ENCODE measurements at places on chromosomes 6 and 20. TPM values are rescaled to one million over a fixed set of nuclear protein-coding genes. Genes with fewer than 3 reads are reported as not detected.

DNA sequence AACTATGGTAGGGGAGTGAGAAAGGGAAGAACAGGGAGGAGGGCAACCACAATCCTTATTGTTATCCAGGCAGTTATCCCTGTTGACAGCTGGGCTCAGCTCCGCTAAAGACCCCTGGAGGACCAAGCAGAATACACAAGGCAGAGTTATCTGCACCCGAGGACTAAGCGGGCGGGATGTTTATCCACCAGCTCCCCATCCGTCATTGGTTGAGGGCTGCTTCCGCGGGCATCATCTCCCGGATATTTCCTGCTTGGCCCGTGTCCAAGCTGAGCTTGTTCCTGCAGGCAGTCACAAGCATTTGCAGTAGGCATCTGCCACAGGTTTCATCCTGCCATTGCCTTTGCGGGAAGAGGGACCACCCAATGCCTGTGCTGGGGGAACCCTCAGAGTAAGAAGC, 102.1 kb downstream of the DLGAP4 start:
- no peaks in the 10 kb centered on the region for H3K4me1 ChIP-seq
- H3K36me3 ChIP-seq = no peaks in the 10 kb centered on the region
- DNase-seq = no peak
- H3K27ac ChIP-seq = no peak overlapping the region
- no peaks in the 10 kb centered on the region for H3K27me3 ChIP-seq

DNA sequence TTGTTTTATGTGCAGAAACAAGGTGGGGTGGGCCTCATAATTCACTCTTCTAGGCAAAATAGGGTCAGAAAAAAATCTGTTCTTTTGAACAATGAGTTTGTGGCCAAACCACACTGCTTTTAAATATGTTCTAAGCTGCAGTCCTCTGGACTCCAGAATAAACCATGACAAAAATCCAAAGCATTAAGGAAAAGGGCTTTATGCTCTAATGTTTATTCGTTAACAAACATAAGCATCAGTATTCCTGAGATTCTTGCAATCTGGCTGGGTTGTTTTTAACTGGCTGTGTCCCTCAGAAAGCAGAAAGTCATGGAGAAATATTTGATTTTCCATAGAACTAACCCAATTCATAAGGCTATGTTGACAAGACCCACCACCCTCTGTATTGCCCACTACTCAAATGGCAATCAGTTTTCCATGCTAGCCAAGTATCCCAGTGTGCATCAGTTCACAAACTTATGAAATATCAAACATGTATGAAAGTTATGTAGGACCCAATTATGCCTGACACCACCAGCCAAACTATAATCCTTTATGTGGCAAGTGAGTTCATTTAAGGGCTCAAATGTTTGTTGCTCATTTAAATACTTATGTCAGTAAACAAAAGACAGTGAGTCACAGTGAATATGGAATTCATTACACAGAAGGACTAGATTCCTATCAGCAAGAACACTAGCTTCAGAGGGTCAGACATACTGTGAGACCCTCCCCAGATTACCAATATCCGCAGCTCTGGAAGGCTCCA, 45.1 kb downstream of the PKHD1 start:
- H3K4me1 ChIP-seq = peaks cover 9% of the 10 kb centered on the region
- H3K27me3 ChIP-seq = no peaks in the 10 kb centered on the region
- H3K27ac ChIP-seq = no peak overlapping the region
- H3K36me3 ChIP-seq = no peaks in the 10 kb centered on the region

DNA sequence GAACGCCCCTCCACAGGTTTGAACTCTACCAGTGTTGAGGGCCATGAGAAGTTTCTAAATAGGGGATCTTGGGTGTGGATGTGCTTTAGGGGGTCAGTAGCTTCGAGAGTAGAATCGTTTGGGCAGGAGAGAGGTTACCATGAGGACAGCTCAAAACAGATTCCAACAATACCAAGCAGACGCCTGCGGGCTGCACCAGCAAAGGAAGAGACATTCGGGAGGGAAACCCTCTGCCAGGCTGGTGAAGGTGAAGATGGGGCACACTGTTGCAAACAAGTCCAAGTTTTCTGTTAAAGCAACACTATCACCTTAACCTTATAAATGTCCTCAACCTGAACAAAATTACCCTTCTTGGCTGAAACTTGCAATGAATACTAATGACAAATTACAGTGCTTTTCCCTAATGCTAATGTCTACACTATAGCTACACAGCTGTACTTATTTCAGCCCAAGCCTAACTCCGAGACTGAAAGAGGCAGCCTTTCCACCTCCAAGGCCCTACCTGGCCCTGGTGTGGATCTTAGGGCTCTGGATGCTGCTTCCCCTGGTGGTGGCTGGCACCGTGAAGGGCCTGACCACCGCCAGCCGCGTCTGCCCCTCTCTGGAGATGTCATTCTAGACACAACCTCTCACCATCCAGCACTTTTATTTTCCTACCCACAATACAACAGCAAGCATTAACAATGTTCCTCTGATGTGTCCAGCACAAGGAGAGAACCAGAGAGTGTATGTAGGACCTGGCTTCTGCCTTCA, 80.1 kb downstream of the DLL1 start:
- no peaks in the 10 kb centered on the region for H3K4me1 ChIP-seq
- no peak for DNase-seq
- H3K27ac ChIP-seq = no peak overlapping the region
- no peak overlapping the region for H3K4me3 ChIP-seq
- H3K36me3 ChIP-seq = no peaks in the 10 kb centered on the region

DNA sequence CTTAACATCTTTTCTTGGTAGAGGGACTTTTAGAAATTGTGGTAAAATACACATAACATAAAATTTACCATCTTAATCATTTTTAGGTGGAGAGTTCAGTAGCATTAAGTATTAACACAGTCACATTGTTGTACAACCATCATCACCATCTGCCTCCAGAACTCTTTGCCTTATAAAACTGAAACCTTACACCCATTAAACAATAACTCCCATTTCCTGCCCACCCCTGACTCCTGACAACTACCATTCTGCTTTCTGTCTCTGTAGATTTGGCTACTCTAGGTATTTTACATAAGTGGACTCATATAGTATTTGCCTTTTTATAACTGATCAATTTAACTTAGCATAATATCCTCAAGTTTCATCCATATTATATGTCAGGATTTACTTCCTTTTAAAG, 88.7 kb downstream of the ZHX3 start:
- no peak overlapping the region for H3K4me3 ChIP-seq
- DNase-seq = no peak
- no peaks in the 10 kb centered on the region for H3K27me3 ChIP-seq
- H3K4me1 ChIP-seq = no peaks in the 10 kb centered on the region
- no peak overlapping the region for H3K27ac ChIP-seq

- H3K27ac ChIP-seq = peak overlapping the region; percentile 92
- DNase-seq = peak; percentile 92
- H3K4me1 ChIP-seq = no peaks in the 10 kb centered on the region
Observed at GRCh38 chr6:3913077-3913957, 64.1 kb downstream of the FAM50B start.

DNA sequence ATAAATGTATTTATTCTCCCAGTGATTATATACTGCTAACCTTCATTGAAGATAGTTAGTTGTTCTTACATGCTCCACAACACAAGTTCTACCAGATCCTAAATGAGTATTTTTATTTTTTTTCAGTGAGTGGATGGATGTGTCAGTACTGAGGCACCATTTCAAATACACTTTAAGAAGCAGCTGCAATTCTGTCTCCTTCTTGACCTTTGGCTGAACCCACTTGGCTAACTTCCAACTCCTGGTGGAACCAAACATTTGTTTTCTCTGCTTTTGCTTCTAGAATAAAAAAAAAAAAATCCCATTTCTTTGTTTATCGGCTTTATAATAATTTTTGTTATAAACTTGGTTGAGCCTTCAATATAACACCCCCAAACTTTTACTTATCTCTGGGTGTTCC, 458.3 kb upstream of the MAP3K7 start:
- no peak overlapping the region for H3K4me3 ChIP-seq
- no peak overlapping the region for H3K27ac ChIP-seq
- no peaks in the 10 kb centered on the region for H3K4me1 ChIP-seq
- H3K27me3 ChIP-seq = no peaks in the 10 kb centered on the region
- H3K36me3 ChIP-seq = no peaks in the 10 kb centered on the region
- no peak for DNase-seq

Gene SYTL3
- 3.3 TPM for total RNA-seq

Gene TSHZ2
- total RNA-seq = 32.7 TPM

All from sigmoid colon (tissue), 7 donors.